ENCODE measurements at places on chromosomes 3 and 15.

- DNase-seq = no peak
Measured at GRCh38 chr3:169529013-169529412, 134.5 kb downstream of the MECOM start.

DNA sequence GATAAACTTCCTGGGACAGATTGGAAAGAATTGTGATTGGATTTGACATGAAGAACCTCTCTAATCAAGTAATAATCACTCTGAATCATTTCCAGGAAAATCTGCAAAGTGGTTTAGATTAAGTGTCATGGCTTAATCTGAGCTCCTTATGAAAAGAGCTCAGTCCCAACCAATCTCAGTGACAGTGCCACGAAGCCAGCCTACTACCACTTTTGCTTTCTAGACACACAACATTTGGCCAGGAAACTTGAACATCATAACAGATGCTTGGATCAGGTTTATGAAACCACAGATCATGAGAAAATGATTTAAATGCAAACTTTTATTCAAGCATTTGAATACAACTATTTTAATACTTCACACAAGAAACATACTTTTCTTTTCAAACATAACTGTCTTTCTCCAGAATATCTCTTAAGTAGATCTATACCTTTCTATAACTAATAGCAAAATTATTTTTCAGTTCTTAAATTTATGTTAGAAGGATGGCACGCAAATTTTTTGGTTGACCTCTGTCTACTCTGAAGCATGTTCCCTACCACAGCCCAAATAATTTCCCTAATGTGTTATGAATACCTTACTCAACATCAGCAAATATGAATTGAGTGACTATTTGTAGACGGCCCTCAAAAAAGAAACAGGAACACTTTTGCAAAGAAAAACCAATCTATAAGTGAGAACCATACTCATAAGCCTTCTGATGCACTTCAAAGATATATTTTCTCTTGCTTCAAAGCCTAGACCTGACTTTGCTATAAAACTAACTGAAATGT is 495.0 kb upstream of the ZNF385D start:
- no peak for DNase-seq

GRCh38 chr3:189720736-189721417 is 89.7 kb downstream of the TP63 start:
- DNase-seq = no peak

DNA sequence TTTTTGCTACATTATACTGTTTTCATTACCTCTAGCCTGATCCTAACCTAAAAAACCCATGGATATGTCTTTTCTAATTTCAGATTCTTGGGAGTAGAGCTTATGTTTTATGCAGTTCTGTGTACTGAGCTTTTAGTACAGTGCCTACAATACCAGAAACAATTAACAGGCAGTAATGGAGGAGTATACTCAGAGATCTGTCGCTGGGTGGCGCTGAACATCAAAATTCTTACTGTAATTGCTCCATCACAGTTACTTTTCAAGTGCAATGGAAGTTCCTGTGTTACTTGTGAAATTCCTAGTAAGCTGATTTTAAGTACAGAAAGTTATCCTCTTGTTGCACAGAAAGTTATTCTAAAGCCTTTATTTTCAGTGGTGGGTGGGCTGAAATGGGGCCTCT is 66.9 kb downstream of the RNF13 start:
- peak; percentile 17 for DNase-seq

DNA sequence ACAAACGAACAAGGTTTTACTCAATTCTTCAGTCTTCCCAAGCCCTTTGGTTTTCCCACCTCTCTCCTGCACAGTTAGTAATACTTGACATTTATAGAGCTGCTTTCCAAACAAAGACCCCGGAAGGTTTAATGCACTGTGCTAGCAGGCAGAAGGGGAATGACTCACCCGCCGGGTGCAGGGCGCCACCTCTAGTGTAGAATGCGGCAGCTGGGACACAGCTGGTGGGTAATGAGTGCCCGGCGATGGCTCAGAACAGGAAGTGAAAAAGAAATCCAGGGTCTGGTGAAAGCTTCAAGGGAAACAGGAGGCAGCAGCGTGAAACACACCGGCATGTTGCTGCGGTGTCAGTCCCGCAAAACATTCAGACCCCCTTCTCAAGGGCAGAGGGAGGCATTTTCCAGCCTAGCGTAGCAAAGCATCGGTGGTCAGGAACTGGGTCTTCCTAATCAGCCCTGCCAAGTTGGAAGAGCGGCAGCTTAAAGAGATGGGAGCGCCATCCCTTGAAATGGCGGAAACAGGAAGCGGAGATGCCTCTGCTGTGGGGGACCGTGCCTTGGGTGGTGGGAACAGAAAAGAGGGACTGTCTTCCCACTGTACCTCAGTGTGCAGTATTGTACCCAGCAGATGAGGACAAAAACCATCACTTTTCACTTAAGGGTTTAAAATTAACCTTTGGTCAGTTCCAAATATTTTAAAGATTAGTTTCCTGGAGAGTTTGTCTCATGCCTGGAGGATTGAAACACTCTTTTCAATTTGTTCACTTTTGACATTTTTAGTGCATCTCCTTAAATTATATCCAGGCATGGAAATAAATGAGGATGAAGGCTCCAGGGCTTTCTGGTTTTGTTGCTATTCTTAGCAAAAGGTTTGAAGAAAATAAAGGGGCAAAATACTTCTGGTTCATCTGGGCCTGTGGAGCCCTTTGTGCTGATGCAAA is 160.7 kb upstream of the MCTP2 start:
- no peak for DNase-seq

DNA sequence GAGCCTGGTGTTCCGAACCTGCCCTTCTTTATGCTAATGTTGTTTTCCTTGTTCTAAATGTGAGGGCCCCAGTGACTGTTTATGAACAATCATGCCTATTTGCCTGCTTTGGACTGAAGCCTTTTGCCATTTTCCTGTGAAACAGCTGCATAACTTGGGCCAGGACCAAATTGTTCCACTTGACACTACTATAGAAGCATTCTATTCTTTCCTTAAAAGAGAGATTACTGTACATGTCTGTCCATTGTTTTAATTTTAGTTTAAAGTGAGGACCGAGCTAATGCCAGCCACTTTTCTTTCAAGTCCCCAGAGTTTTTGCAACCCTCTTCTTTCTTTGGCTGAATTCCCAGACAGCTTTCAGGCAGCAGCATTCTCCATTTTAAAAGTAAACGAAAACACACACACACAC is 980.3 kb downstream of the CADM2 start:
- no peak for DNase-seq

All from CD4-positive, alpha-beta T cell treated with Interleukin-15 for 4 hours (primary cell).